ENCODE measurements at places on chromosomes 2 and 18. TPM values are rescaled to one million over a fixed set of nuclear protein-coding genes. Genes with fewer than 3 reads are reported as not detected.

DNA sequence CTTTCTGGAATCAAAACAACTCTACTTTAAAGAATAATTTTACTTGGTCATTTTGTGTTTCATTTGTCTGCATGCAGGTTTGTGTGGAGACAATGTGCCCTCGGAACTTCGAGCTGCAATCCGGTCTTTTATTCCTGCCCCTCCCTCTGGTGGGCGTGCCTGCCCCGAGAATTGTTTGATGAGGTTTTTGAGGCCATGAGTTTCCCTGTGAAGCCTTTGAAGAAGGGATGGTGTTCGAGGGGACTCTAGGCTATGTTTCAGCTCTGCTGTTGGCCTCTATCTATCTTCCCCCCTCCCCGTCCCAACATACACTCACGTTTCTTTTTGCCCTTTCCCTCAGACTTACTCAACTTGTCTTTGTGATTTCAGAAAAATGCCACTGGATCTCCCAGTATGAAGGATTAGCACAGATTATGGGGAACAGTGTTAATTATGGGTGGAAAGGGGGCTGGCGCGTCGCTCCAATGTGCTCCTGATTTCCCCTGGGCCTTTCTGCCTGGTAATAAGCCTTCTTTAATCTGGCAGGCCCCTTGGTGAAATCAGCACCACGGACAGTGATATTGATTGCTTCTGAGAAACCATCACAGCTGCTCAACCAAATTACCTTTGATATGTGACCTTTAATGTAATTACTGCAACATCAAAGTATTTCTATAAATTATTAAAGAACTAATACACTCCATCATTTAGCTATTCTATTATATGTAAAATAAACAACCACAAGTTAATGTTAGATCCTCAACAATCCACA, 82.2 kb downstream of the CELF4 start:
- H3K4me1 ChIP-seq = no peaks in the 10 kb centered on the region
- H3K27ac ChIP-seq = no peak overlapping the region
- no peak for DNase-seq
- H3K4me3 ChIP-seq = no peak overlapping the region
- no peaks in the 10 kb centered on the region for H3K36me3 ChIP-seq

DNA sequence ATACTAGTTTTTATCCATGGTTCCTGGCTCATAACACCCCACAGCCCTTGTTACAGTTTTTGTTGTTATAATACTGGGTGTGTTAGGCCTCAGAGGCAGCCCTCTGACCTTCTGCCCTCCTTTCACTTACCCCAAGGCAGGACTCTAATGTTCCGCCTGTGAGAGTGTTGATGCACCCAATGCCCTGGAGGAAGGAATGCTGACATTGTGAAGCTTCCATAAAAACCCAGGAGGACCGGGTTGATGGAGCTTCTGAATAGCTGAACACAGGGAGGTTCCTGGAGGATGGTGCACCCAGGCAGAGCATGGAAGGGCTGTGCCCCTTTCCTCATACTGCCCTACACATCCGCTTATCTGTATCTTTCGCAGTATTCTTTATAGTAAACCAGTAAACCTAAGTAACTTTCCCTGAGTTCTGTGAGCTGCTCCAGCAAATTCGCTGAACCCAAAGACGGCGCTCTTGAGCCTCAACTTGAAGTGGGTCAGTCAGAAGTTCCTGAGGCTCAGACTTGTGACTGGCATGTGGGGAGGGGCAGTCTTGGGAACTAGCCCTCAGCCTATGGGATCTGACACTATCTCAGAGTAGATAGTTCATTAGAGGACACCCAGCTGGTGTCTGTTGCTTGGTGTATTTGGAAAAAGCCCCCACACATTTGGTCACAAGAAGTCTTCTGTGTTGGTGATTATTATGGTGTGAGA, 10.4 kb downstream of the STON1 start:
- no peak for DNase-seq
- H3K4me3 ChIP-seq = no peak overlapping the region
- H3K27me3 ChIP-seq = no peaks in the 10 kb centered on the region
- no peaks in the 10 kb centered on the region for H3K4me1 ChIP-seq

- no peak overlapping the region for H3K4me3 ChIP-seq
- H3K27ac ChIP-seq = no peak overlapping the region
- H3K27me3 ChIP-seq = peaks cover 4% of the 10 kb centered on the region
- H3K36me3 ChIP-seq = no peaks in the 10 kb centered on the region
- DNase-seq = no peak
- H3K4me1 ChIP-seq = no peaks in the 10 kb centered on the region
These were observed 40.8 kb downstream of the PID1 start for GRCh38 chr2:229230256-229230655.

GRCh38 chr2:50770299-50770698, 261.6 kb downstream of the NRXN1 start:
- H3K36me3 ChIP-seq = no peaks in the 10 kb centered on the region
- H3K4me1 ChIP-seq = no peaks in the 10 kb centered on the region
- H3K27me3 ChIP-seq = no peaks in the 10 kb centered on the region
- H3K4me3 ChIP-seq = no peak overlapping the region
- no peak for DNase-seq

GRCh38 chr18:63271148-63271547, 48.4 kb downstream of the BCL2 start:
- H3K4me1 ChIP-seq = no peaks in the 10 kb centered on the region
- no peaks in the 10 kb centered on the region for H3K36me3 ChIP-seq
- H3K27me3 ChIP-seq = peaks cover 10% of the 10 kb centered on the region
- no peak overlapping the region for H3K4me3 ChIP-seq
- H3K27ac ChIP-seq = no peak overlapping the region

DNA sequence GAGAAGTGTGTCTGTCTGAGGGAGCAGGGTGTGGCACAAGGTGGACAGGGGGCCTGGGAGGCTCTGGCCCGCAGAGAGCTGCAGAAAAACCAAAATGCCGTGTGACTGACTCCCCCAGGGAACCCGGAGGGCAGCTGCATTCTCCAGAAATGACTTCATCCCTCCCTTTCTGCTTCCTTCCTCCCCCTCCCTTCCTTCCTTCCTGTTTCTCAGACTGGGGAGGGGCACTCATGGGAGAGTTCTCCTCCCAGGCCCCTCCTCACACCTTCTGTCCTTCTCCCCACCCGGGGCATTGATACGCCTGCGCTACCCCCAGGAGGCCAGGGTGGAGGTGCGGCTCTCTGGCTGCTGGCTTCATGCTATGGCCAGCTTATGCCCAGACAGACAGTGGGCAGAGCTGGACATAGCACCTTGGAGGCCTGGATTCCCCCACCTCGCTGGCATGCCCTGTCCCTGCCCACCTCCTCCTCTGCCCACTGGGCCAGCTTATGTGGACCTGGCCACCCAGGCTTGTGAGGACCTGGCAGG, 8.2 kb upstream of the GPR17 start:
- DNase-seq = peak; percentile 97
- H3K27me3 ChIP-seq = no peaks in the 10 kb centered on the region
- no peak overlapping the region for H3K4me3 ChIP-seq
- peaks cover 26% of the 10 kb centered on the region for H3K4me1 ChIP-seq
- peak overlapping the region; percentile 99 for H3K27ac ChIP-seq

The AP1S3 gene
- total RNA-seq = 34.3 TPM

DNA sequence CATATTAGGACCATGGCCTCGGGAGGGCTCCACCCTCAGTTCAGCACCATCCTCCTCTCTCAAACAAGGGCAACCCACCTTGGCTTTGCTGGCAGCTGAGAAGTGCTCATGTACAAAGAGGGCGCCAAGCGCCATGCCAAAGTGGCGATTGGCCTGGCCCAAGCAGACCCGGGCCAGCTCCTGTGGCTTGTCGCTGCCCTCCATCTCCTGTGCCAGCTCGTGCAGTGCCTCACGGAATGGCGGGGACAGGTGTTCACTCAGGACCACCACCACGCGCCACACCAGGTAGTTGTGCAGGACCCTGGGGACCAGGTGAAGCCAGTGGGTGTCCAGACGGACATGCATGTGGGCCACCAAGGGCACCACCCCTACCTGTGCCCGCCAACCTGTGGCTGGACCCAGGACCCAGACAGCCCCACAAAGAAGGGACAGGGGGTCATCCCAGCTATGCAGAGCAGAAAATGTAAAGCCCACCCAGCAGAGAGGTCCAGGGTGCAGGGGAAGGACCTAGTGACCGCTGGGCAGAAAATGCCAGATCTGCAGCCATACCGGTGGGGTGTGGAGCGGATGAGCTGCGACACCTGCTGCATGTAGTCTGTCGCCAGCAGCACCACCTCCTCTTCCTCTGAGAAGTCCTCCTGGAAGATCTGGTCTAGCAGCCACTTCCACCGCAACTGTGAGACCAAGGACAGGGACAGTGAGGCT, 3.6 kb downstream of the ECEL1 start:
- no peak overlapping the region for H3K4me3 ChIP-seq
- H3K27ac ChIP-seq = no peak overlapping the region
- H3K27me3 ChIP-seq = no peaks in the 10 kb centered on the region
- no peaks in the 10 kb centered on the region for H3K4me1 ChIP-seq

Data from PC-3 (cell line).